T-helper 17 cell (primary cell): ENCODE measurements at places on chromosomes 13 and 19.
A peak's percentile ranks its signal among the peaks of the same experiment; 100 is the strongest.

DNA sequence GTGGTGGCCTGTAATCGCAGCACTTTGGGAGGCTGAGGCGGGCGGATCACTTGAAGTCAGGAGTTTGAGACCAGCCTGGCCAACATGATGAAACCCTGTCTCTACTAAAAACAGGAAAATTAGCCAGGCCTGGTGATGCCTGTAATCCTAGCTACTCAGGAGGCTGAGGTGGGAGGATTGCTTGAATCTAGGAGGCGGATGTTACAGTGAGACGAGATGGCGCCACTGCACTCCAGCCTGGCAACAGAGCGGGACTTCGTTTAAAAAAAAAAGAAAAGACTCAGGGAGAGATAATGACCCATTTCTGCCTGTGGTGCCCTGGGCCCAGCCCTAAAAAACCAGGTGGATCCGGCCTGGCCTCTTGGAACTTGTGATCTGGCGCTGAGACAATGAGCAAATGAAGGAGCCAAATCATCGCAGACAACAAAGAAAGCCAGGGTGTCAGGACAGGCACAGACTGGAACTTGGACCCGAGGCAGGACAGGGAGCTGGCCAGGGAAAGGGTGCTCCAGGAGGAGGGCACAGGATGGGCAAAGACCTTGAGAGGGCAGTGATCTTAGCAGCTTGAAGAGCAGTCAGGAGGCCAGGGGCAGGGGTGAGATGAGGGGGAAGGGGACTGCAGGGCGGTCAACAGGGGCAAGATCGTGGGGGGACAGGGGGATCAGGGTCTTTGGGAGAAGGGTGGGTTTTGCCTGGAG, 962 bp upstream of the JAK3 start:
- no peak for DNase-seq

DNA sequence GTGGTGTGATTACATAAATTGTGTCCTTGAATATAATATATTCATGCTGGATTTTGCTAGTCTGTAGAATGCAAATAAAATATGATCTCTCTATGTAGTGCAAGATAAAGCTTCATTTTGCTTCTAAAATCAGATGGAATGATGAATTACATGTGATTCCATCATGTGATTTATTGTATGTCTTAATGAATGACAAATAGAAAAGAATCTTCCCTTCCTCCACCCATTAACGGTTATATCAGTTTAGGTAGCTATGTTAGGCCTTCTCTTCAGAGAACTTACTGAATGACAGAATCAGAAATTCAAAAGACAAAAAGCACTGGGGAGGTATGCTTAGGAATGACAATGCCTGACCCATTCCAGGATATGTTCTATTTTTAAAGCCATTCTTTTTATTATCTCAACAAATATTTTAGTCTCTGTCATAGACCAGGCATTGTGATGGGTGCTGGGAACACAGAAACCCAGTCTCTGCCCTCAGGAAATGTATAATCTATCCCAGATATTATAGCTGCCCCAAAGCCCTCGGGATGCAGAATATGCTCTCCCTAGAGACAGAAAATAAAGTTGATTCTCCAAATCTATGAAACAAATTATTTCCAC, 90.6 kb downstream of the TEX26 start:
- DNase-seq = no peak

DNA sequence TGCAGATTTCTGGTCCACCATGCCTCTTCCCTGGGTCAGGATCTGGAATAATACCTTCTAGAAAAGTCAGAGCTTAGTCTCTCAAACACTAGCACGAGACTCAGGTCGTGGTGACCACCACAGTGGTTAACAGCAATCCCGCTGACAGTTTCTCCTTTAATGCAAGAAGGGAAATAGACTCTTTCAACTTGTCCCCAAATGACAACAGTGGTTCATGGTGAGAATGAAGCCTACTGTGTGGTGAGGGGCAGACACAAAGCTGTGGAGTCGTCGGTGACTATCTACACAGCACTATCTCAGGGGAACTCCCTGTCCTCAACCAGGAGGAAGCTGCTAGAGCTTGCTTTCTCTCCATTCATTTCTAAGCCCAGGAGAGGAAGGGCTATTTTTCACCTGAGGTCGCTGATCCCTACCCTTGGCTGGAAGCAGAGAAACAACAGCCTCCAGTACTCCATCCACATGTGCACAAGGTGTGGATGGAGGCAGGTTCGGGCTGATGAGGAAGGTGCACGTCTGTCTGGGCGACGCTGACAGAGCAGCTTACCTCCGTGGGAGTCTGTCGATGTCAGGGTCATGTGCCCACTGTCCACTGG, 72.4 kb downstream of the STK24 start:
- no peak for DNase-seq

- no peak for DNase-seq
Observed at GRCh38 chr13:32824061-32824460, 192.2 kb upstream of the KL start.

DNA sequence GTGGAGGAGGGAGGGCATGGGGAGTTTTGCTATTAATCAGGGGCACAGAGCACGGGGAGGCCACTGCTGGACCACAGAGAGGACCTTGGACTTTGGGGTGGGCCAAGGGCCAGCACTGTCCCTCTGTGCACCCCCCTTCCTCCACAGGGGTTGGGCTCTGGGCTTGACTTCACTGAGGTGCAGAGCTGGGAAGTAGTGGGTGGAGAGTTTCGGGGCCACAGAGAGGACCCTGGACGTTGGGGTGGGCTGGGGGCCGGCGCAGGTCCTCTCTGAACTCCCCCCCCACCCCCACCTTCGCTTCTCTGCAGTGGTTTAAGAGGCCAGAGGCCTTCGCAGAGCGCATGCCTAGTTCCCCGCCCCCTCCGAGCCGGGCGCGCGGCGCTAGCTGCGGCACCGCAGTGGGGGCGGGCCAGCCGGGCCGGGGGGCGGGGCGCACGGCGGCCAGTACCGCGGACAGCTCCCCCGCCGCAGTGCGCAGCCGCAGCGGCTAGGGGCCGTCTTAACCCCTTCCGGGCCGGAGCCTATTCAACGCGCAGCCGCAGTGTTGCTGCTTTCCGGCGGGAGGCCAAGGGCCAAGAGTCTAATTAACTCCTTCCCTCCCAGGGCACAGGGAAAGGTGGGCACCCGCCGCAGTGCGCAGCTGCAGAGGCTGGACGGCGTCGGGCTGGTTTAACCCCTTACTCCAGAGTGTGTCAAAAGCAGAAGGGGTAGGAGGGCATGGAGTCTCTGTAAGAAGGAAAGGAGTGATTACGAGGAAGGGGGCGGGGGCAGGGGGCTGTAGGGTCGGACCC, 3.7 kb downstream of the KCNC3 start:
- peak; percentile 64 for DNase-seq

GRCh38 chr13:38630780-38631179, 56.1 kb upstream of the FREM2 start:
- DNase-seq = no peak

- no peak for DNase-seq
Observed at GRCh38 chr13:98941126-98941525, 36.7 kb downstream of the DOCK9 start.
